ENCODE measurements at places on chromosomes 2 and 18. TPM values are rescaled to one million over a fixed set of nuclear protein-coding genes. Genes with fewer than 3 reads are reported as not detected.

The MYCN gene
- total RNA-seq: 0.19 TPM

The NTSR2 gene
- not detected for total RNA-seq

The SH2D6 gene
- total RNA-seq: 0.30 TPM

The OXER1 gene
- total RNA-seq: not detected

DNA sequence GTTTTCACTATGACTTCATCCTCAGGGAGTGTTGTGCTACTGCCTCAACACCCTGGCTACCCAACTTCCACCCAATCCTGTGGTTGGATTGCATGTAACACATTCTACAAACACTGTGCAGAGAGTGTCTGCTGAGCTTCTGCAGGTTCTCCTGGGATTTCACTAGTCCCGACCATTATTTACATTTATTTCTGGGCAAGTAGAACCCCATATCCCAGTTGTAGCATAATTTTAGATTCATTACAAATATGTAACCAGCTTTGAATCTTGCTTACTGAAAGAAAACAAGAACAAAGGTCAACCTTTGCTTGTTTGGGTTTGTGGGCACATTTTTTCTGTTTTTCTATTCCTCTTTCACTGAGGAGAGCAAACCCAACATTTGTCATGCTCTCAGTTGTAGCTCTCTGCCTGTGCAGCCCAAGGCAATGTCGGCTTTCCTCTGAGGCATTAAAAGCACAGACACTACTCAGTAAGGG lies 2036.1 kb upstream of the LRRTM1 start:
- H3K4me1 ChIP-seq: no peaks in the 10 kb centered on the region
- H3K27ac ChIP-seq: no peak overlapping the region
- no peak for DNase-seq
- H3K36me3 ChIP-seq: no peaks in the 10 kb centered on the region
- no peak overlapping the region for H3K4me3 ChIP-seq

- no peaks in the 10 kb centered on the region for H3K36me3 ChIP-seq
- H3K27ac ChIP-seq: no peak overlapping the region
- H3K27me3 ChIP-seq: peaks cover 4% of the 10 kb centered on the region
- no peak overlapping the region for H3K4me3 ChIP-seq
Measured at GRCh38 chr2:240956935-240957655, 41.3 kb upstream of the SNED1 start.
